CD4-positive, alpha-beta T cell (primary cell): ENCODE measurements at places on chromosomes 16 and 17. TPM values are rescaled to one million over a fixed set of nuclear protein-coding genes. Genes with fewer than 3 reads are reported as not detected.

DNA sequence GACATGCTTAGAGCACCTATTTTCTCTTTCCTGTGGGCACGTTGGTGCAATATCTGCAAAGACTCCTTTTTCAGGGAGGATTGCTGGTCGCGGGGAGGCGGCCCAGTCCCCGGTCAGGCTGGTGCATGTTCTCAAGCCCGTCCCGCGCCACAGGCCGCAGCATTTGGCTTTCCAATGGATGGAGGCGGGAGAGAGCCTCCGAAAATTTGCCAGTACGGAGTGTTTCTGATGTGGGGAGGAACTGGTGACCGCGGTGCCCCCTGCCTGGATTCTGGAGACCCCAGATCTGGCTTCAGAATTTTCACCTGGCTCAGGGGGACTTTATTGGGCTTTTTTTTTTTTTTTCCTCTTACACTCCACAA lies 2.3 kb downstream of the CMIP start:
- no peak for DNase-seq
- H3K4me3 ChIP-seq = peak overlapping the region; percentile 77

The GDPD1 gene
- 2.3 TPM for total RNA-seq

- H3K36me3 ChIP-seq = no peaks in the 10 kb centered on the region
- no peak for DNase-seq
- H3K4me1 ChIP-seq = no peaks in the 10 kb centered on the region
- no peaks in the 10 kb centered on the region for H3K27me3 ChIP-seq
Measured at GRCh38 chr17:56284482-56284881, 131.2 kb downstream of the ANKFN1 start.

GRCh38 chr17:50367401-50367800 lies 5.6 kb downstream of the MRPL27 start:
- H3K36me3 ChIP-seq = peaks cover 59% of the 10 kb centered on the region
- H3K27me3 ChIP-seq = no peaks in the 10 kb centered on the region
- no peak overlapping the region for H3K27ac ChIP-seq
- DNase-seq = no peak
- H3K4me1 ChIP-seq = peaks cover 19% of the 10 kb centered on the region

The TMEM114 gene
- not detected for total RNA-seq

DNA sequence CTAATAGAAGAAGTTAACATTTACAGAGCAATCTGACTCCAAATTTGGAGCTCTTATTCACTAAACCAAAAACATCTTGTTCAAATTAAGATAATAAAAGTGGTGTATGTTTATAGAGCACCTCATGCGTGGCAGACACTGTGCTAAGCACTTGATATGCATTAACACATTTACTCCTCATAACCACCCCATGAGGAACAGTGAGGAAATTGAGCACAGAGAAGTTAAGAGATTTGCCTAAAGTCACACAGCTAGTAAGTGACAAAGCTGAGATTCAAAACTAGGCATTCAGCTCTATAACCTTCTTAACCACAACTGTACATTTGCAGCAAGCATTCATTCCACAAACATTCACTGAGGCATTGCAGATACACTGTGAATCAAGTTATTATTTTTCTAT lies 94.0 kb downstream of the VAT1L start:
- no peak for DNase-seq
- H3K27ac ChIP-seq = no peak overlapping the region
- no peaks in the 10 kb centered on the region for H3K36me3 ChIP-seq
- H3K27me3 ChIP-seq = peaks cover 7% of the 10 kb centered on the region
- H3K4me3 ChIP-seq = no peak overlapping the region
- H3K4me1 ChIP-seq = no peaks in the 10 kb centered on the region

GRCh38 chr17:44115585-44116415 lies 7.6 kb downstream of the HDAC5 start:
- DNase-seq = peak; percentile 34
- H3K4me1 ChIP-seq = peaks cover 40% of the 10 kb centered on the region
- no peak overlapping the region for H3K27ac ChIP-seq
- no peak overlapping the region for H3K4me3 ChIP-seq
- H3K27me3 ChIP-seq = no peaks in the 10 kb centered on the region

GRCh38 chr16:88427376-88427775 lies 25.7 kb upstream of the ZFPM1 start:
- H3K4me3 ChIP-seq = no peak overlapping the region
- H3K4me1 ChIP-seq = peaks cover 21% of the 10 kb centered on the region
- no peak overlapping the region for H3K27ac ChIP-seq
- no peak for DNase-seq
